NCI-H187 (cell line): ENCODE measurements at places on chromosomes 13 and 19.
A peak's percentile ranks its signal among the peaks of the same experiment; 100 is the strongest.

- no peak for DNase-seq
These were observed 93.9 kb upstream of the SPATA13 start for GRCh38 chr13:24066405-24067295.

- no peak for DNase-seq
These were observed 24.1 kb upstream of the CEACAM20 start for GRCh38 chr19:44553478-44554171.

GRCh38 chr13:53343361-53343744 is 314.7 kb downstream of the OLFM4 start:
- no peak for DNase-seq

DNA sequence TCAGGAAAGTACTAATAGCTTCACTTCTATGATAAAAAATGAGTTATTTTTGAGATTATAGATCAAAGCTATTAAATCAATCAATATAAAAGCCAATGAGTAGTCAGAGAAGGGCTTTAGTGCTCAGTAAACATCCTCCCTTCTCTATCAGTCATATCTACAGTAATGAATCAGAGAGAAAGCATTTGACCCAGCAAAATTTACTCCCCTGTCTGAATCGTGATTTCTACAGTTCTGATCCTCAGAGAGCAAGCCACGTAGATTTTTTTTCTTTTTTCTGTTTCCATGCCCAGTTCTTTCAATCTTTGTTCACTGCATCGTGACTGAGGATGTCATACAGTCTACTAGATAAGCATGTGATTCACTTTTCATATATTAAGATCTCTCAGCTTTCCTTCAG is 16.2 kb upstream of the MBNL2 start:
- no peak for DNase-seq

DNA sequence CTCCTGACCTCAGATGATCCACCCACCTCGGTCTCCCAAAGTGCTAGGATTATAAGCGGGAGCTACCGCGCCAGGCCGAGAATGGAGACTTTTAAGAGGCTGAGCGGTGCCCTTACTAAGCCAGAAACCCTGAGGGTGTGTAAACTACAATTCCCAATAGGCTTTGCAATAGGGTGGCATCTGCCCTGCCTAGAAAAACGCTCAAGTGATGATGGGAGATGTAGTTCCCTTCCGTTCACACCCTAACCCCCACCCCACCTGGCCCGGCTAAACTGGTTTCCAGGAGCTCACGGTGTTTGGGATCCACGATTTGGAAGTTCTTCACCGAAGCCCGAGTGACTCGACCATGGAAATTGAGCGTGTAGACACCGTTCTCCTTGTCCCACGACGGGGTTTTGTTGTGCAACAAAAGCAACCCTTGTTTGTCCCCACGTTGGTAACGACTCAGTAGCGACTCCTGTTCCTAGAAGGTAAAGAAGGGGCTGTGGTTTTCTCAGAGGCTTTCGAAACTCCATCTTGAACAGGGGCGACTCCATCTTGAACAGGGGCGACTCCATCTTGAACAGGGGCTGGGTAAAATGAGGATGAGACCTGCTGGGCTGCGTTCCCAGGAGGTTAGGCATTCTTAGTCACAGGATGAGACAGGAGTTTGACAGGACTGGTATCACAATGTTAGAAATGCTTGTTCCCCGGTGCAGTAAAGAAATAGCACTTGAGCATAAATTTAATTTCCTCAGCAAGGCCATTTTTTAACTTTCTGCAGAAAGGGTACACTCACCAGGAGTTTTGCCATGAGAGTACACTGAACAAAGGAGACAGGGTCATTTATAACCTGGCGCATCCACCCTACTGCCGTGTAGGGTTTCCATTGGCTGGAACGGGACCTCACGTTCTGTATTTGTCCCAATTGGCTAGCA is 9.8 kb downstream of the PPP1R15A start:
- peak; percentile 18 for DNase-seq

DNA sequence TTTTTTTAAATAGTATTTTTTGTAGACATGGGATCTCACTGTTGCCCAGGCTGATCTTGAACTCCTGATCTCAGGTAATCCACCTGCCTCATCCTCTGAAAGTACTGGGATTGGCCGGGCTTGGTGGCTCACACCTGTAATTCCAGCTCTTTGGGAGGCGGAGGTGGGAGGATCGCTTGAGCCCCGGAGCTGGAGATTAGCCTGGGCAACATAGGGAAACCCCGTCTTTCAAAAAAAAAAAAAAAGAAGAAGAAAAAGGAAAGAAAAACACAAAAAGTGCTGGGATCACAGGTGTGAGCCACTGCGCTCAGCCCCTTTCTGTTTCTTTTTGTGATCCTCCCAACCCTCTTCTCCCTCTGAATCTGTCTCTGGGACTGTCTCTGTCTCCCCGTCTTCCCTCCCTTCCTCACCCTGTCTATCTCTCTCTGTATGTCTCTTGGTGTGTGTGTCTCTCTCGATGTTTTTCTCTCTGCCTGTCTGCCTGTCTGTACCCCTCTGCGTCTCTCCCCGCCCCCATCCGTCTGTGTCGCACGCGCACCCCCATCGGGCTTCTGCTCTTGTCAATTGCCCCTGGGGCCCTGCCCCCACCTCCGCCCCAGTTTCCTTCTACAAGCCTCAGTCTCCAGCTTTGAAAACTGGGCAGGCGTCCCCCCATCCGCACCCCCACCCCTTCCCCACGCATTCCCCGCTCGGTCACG is 540 bp upstream of the ZFP36 start:
- DNase-seq = no peak

- DNase-seq = peak; percentile 33
These were observed 3.6 kb upstream of the MYO1F start for GRCh38 chr19:8580710-8581281.

DNA sequence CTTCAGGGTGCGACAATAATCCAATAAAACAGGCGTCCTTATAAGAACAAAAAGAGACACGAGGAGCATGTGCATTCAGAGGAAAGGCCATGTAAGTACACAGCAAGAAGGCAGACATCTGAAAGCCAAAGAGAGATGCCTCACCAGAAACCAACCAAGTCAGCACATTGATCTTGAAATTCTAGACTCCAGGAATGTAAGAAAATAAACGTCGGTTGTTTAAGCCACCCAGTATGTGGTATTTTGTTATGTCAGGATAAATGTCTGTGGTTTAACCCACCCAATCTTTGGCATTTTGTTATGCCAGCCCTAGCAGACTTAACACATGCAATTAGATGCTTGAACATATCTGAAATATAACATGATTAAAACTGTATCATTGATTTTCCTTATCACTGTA is 452.0 kb downstream of the SLITRK6 start:
- DNase-seq = no peak

- no peak for DNase-seq
These were observed 2812.6 kb downstream of the PCDH9 start for GRCh38 chr13:64417581-64417980.

GRCh38 chr19:42872608-42873007 is 6.9 kb downstream of the PSG1 start:
- no peak for DNase-seq

GRCh38 chr13:109977212-109977968 is 191.0 kb upstream of the IRS2 start:
- DNase-seq = no peak

GRCh38 chr19:41577144-41577830 is 1.3 kb downstream of the CEACAM21 start:
- no peak for DNase-seq

GRCh38 chr13:60690604-60691003 is 293.6 kb downstream of the TDRD3 start:
- DNase-seq = no peak

DNA sequence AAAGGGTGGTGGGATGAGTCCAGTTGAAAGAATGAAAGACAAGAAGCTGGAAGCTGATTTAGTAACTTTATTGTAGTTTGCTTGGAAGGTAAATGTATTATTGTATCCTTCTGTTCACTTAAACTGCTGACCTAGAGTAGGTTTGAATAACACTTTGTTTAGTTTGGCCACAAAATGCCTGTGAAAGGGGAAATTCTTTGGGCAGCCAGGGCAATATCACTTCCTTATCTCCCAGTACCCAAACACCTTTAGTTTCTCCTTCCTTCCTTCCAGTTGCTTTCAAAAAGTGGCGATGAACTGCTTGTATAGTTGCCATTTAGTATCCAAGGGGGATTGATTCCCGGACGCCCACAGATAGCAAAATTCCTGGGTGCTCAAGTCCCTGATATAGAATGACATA is 120.1 kb downstream of the PAN3 start:
- no peak for DNase-seq

DNA sequence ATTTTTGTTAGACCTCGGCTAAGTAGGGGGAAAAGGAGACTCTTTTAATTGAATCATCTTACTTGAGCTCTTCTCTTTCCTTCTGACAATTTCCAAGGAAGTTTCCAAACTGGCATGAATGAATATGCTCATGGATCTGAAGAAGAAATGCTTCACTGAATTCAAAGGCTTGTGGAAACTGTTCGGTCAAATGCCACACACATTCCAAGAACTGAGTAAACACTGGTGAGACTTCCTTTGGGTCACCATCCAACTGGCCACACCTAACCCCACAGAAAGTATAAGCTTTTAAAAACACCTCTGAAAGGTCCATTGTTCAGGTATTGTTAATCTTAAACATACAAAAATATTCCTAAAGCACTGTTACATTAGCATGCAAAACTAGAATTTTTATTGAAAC is 33.6 kb downstream of the MTMR6 start:
- DNase-seq = no peak

DNA sequence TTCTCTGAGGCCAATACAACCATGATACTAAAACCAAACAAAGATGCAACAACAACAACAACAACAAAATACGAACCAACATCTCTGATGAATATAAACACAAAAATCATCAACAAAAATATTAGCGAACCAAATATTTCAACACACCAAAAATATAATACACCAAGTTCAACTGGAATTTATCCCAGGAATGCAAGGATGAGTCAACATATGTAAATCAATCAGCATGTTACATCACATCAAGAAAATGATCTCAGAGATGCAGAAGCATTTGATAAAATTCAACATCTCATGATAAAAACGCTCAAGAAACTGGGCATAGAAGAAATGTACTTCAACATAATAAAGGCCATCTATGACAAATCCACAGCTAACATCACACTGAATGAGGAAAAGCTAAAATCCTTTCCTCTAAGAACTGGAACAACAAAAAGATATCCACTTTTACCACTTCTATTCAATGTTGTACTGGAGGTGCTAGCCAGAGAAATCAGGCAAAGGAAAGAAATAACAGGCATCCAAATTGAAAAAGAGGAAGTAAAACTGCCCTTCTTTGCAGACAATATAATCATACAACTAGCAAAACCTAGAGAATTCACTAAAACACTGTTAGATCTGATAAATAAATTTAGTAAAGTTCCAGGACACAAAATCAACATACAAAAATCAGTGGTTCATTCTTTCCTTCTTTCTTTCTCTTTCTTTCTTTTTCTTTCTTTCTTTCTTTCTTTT is 2448.7 kb upstream of the PCDH20 start:
- no peak for DNase-seq

- DNase-seq = no peak
These were observed 55.0 kb upstream of the EEF1AKMT1 start for GRCh38 chr13:20828539-20829364.

GRCh38 chr19:447064-447426 is 13.8 kb downstream of the SHC2 start:
- no peak for DNase-seq

DNA sequence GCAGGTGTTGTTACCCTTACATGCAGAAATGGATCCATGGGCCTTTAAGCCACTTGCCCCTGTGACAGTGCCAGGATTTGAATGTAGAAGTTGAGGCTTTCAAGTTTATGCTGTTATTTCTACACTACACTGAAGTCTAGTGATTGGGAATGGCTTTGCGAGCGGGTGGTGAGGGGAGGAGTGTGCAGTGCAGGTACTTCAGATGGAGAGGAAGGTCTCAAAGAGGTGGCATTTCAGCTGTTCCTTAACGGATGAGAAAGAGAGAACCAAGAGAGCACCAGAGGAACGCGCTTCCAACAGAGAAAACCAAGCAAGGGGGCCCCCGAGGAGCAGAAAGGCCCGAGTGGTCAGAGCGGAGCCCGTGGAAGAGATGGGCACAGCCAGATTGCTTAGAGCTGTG is 13.3 kb downstream of the ACTN4 start:
- DNase-seq = no peak
